ENCODE measurements at places on chromosomes 3 and 15.

DNA sequence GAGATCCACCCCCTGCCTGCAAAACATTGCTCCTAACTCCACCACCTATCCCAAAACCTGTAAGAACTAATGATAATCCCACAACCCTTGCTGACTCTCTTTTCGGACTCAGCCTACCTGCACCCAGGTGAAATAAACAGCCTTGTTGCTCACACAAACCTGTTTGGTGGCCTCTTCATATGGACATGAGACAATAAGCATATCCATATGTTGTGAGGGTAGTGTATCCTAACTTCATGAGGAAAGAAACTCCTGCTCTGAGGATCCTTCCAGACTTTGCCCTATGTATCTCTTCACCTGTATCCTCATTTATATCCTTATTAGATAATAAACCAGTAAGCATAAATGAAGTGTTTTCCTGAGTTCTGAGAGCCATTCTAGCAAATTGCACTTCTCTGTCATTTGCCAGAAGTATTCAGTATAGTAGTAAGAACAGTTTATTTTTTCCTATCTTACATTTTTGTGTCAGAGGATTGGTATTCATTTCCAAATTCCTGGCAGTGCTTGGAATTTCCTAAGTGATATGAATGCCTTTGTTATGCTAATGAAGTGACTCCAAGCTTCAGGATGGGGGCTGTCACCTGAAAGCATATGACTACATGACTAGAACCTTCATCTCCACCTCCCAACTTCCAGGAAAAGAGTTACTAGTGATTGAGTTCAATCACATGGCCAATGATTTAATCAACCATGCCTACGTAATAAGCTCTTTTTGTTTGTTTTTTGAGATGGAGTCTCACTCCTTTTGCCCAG, 30.2 kb downstream of the TTBK2 start:
- DNase-seq, result no peak

GRCh38 chr15:58396181-58396580, 35.6 kb upstream of the LIPC start:
- DNase-seq, result no peak

GRCh38 chr15:49330166-49330565, 92.9 kb upstream of the FGF7 start:
- DNase-seq, result no peak

DNA sequence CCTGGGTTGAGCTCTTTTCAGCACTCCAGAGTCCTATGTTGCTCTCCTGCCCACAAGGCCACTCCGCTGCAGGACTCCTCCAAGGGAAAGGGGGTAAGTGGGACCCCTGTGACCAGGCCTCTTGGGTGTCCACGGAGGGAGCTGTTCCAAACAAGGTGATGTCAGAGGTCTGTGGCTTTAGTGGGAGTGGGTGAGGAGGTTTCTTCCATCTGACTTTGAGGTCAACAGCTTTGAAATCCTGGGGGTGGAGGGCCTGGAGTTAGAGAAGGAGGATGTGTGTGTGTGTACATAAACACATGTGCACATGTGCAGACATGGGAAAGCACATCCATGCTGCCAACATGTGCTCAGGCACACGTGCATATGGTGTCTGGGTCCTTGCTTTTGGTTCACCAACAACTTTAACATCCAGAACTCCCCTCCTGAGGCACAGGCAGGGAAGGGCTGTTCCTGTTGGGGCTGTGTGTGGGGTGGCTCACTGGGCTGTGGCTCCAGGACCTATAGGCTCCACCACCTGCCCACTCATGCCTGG, 51.4 kb upstream of the TMEM115 start:
- DNase-seq, result no peak

- DNase-seq, result no peak
Observed at GRCh38 chr3:3109407-3110298, 521 bp downstream of the IL5RA start.

DNA sequence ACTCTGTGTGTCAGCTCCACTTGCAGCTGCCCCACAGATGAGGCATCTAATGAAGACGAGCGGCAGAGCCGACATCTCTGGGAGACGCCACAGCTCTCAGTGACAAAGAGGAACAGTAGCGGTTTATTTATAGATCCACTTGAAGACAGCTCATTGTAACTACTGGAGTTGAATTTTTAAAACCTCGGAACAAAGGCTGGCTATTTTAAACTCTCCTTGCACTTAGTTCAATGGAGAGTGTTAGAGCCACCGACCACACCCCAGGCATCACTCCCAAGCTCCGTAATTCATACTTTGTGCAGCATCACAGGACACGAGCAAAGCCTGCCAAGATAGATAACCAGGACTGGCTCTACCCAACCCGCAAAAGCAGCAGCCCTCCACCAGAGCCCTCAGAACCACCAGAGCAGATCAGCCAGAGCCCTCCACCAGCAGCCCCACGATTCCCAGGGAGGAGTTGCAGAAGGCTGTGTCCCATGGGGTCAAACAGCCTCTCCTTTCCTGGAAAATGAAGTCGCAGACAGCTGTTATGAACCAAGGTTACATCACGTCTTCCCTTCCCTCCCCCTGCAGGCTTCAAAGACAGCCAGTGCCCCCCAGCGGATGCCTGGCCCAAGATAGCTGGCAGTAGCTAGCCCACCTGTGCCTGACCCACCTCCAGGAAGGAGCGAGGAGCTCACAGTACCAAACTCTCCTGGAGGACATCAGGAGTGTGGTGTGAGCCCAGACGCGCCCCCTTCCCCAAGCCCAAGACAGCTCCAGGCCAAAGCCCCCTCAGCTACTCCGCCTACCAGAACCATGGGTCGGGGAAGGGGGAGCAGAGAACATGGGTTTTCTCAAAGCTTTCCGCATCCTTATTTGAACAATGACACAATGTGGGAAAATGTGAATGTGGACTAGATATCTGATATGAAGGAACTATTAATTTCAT, 45.7 kb downstream of the POC1A start:
- no peak for DNase-seq

GRCh38 chr15:60975952-60976351, 253.2 kb downstream of the RORA start:
- no peak for DNase-seq

- no peak for DNase-seq
Observed at GRCh38 chr3:154122552-154122911, 1.3 kb downstream of the ARHGEF26 start.
